Omental fat pad (tissue), 4 donors: ENCODE measurements at places on chromosomes 7 and 10. TPM values are rescaled to one million over a fixed set of nuclear protein-coding genes. Genes with fewer than 3 reads are reported as not detected.

The PRKAR1B gene
- 9.0 TPM for total RNA-seq

The ANKRD30A gene
- 1.9 TPM for total RNA-seq

The AKR1E2 gene
- total RNA-seq = 8.9 TPM

The UCN3 gene
- not detected for total RNA-seq

The SPDYE6 gene
- total RNA-seq = not detected

The OR6B1 gene
- total RNA-seq = not detected

The CTAGE6 gene
- total RNA-seq = 3.3 TPM

The ADGRA1 gene
- not detected for total RNA-seq

The KCNH2 gene
- total RNA-seq = 0.56 TPM

The UPK3B gene
- total RNA-seq = 636 TPM

The ARHGEF5 gene
- total RNA-seq = 10.8 TPM
